Activated CD8-positive, alpha-beta T cell treated with anti-CD3 and anti-CD28 coated beads, Interleukin-2, amount 10 ng/mL, durations not matched to agents 7 days and 5 days (primary cell): ENCODE measurements at places on chromosomes 3 and 15. TPM values are rescaled to one million over a fixed set of nuclear protein-coding genes. Genes with fewer than 3 reads are reported as not detected.

- no peaks in the 10 kb centered on the region for H3K4me1 ChIP-seq
- no peak overlapping the region for H3K4me3 ChIP-seq
- no peak overlapping the region for H3K27ac ChIP-seq
Measured at GRCh38 chr15:24318981-24319380, 356.6 kb upstream of the NPAP1 start.

MUC4 gene
- not detected for total RNA-seq

MCTP2 gene
- 26.9 TPM for total RNA-seq

GRCh38 chr3:175605851-175606250, 746.7 kb downstream of the NAALADL2 start:
- H3K4me3 ChIP-seq: no peak overlapping the region
- no peak for DNase-seq
- no peak overlapping the region for H3K27ac ChIP-seq
- H3K4me1 ChIP-seq: no peaks in the 10 kb centered on the region

ARID3B gene
- 39.8 TPM for total RNA-seq

DNA sequence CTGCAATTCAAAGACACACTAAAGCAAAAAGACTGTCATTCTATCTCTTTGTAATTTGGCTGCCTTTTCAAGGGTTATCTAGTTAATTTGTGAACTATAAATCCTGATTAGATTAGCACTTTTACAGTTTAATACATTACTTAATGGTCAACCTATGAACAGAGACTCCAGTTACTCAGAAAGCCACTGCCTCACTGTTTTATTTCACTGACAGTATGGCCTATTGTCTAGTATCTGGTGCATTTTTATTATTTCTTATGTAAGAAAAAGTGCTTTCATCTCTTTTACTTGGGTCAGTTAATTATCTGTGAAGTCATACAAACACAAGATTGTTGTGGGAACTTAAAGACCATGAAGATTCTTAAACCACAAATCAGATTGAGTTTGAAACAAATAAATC, 133.8 kb downstream of the ZBBX start:
- H3K4me3 ChIP-seq: no peak overlapping the region
- no peaks in the 10 kb centered on the region for H3K36me3 ChIP-seq
- no peak for DNase-seq
- no peaks in the 10 kb centered on the region for H3K4me1 ChIP-seq
